ENCODE measurements at places on chromosomes 12 and 14.

- DNase-seq: no peak
Observed at GRCh38 chr14:102764220-102764671, 13.0 kb upstream of the TRAF3 start.

- no peak for DNase-seq
Observed at GRCh38 chr12:95014554-95014953, 11.1 kb upstream of the NDUFA12 start.

GRCh38 chr12:124492879-124493808 lies 74.3 kb downstream of the NCOR2 start:
- no peak for DNase-seq

GRCh38 chr14:104465482-104466390 lies 113.8 kb upstream of the C14orf180 start:
- DNase-seq: no peak

DNA sequence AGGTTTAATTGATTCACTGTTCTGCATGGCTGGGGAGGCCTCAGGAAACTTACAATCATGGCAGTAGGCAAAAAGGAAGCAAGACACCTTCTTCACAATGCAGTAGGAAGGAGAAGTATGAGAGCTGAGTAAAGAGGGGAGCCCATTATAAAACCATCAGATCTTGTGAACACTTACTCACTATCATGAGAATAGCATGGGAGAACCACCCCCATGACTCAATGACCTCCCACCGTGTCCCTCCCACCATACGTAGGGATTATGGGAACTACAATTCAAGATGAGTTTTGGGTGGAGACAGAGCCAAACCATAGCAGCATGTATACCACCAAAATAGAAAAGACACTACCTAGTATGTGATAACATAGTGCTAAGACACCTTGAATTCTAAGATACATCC lies 2.9 kb upstream of the HMGA2 start:
- no peak for DNase-seq

GRCh38 chr12:30978639-30979038 lies 52.1 kb downstream of the TSPAN11 start:
- no peak for DNase-seq

DNA sequence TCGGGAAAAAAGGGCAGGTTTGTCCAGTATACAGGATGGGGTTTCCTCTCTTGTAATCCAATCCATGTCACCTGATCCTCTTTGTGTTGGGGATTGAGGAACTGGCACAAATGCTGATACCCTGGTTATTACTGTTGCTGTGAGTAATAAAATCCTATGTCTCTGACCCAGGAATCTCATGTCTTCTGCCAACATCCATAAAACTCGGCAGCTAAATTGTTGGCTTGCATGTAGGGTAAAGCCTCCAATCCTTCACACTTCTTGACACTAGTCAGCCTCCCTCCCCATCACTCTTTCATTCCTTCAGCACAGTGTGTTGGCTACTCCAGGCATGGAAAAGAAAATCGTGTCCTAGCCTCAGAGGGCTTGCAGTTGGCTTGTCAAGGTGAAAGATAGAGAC lies 9.2 kb upstream of the NOS1 start:
- DNase-seq: no peak

- no peak for DNase-seq
Observed at GRCh38 chr12:69999561-69999960, 174.5 kb downstream of the MYRFL start.

Data from stimulated activated CD4-positive, alpha-beta T cell treated with anti-CD3 and anti-CD28 coated beads, Interleukin-12 subunit alpha, Interleukin-12 subunit beta, amount 100 ng/mL, for 48 hours (primary cell).